Hematopoietic multipotent progenitor cell treated with erythropoietin and hydrocortisone succinate and interleukin-3 and kit ligand, for 6 days (in vitro differentiated cells): ENCODE measurements at places on chromosomes 7 and 10.

- no peak for DNase-seq
These were observed 1104.2 kb upstream of the LRRN3 start for GRCh38 chr7:109986701-109987100.

DNA sequence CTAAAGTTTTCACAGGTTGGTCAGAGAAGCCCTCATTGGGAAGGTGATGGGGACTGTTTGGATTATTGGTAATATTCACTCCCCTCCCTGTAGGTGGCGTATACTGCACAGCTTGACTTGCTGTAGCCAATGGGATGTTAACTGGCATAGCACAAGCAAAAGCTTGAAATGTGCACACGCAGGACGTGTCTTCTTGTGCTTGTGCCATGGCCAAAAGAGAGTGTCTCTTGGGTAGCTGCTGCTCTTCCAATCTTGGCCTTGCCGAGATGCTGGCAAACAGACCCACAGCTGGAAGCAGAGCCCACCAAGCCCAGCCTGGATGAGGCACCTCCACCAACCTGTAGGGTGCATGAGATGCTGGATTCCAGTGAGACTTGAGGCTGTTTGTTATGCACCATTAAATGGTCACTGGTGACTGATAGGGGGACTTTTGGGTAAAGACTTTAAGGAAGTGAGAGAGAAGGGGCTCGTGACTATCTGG lies 266.0 kb downstream of the GRID1 start:
- DNase-seq = peak; percentile 70

- DNase-seq = no peak
These were observed 2.5 kb downstream of the CHRM2 start for GRCh38 chr7:136870866-136871487.

DNA sequence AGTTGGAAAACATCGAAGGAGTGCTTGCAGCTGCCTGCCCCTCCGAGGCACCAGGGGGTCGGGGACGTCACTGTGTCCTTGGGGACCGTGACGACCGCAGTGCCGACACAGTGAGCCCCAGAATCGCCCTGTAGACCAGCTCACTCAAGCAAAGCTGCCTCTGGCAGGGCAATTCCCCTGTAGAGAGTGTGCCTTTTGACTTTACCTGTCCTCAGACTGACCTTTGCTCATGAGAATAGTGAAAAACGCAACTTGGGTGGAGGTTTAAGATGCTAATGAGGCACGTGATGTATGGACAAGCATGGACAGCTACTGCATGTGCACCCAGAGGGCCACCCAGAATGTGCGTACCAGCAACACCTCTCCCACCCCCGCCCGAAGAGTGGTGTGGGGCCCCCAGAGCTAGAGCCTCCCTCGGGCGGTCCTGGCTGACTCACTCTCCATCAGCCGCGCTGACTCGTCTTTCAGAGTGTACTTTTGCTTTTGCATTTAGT lies 271.9 kb downstream of the ADARB2 start:
- no peak for DNase-seq
